ENCODE measurements at places on chromosomes 16 and 17.

- no peak for DNase-seq
Measured at GRCh38 chr16:11361701-11362451, 16.6 kb downstream of the RMI2 start.

DNA sequence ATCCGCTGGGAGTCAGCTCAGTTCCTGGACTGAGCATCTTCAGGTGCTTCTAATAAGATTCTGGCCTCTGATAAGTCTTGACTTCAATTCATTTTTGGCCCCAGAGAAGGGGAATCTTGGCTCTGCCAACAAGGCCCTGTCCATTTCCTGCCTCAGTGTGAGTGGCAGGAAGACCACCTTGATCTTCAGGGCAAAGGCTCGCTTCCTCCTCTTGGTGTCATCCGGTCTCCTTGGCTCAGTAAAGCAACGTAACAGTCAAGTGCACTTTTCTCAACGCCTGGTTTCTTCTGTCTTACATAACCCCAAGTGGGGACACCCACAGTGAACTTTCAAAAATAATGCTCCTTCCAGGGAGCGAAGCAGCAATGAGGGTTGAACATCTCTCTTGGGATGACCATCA is 169.8 kb downstream of the PRKCB start:
- no peak for DNase-seq

DNA sequence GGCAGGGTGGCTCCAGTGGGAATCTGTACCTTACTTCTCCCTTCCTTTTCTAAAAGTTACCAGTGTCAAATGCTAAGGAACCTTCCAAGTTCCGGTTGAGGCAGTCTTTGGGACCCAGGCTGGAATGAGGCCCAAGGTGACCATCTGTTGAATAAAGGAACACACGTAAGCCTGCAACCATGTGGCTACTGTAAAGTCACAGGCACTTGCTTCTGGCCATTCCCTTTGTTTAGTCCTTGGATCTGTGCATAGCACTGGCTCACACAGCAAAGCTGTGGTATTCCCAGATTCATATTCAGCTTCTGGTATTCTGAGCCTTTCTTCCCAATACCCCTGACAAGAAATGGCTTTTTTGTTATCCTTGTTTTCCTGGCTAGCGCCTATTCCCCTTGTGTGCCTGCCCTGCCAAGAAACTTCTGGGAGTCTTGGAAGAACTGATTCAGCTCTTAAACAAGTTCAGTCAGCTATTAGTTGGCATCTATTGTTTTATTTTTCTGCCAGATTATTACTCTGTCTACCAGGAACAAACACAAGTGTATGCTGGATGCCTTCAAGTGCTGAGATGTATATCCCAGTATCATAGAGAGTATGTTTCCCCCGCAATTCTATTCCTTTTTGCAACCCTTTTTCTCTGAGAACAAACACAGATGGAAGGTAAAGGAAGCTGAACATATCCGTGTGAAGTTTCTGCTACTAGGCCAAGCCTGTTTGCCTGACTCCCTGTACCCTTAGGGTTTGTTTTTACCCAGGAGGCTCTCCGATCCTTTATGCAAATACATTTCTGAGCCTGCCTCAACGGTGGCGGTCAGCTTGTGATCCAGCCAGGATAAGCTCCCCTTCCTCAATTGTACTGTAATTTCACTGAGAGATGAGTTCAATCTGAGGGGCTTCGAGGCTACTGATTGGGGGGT is 13.2 kb downstream of the TMEM238L start:
- DNase-seq: no peak

- no peak for DNase-seq
Measured at GRCh38 chr17:81033535-81034167, 1.3 kb upstream of the BAIAP2 start.

GRCh38 chr17:34166352-34166751 is 88.7 kb upstream of the CCL2 start:
- DNase-seq: no peak

- no peak for DNase-seq
Measured at GRCh38 chr17:19736071-19736470, 12.0 kb downstream of the ALDH3A1 start.

GRCh38 chr17:19757536-19758180 is 9.6 kb upstream of the ALDH3A1 start:
- no peak for DNase-seq

GRCh38 chr17:67360880-67361279 is 5.5 kb downstream of the PSMD12 start:
- no peak for DNase-seq

GRCh38 chr17:882827-883585 is 96.6 kb downstream of the NXN start:
- DNase-seq: no peak

DNA sequence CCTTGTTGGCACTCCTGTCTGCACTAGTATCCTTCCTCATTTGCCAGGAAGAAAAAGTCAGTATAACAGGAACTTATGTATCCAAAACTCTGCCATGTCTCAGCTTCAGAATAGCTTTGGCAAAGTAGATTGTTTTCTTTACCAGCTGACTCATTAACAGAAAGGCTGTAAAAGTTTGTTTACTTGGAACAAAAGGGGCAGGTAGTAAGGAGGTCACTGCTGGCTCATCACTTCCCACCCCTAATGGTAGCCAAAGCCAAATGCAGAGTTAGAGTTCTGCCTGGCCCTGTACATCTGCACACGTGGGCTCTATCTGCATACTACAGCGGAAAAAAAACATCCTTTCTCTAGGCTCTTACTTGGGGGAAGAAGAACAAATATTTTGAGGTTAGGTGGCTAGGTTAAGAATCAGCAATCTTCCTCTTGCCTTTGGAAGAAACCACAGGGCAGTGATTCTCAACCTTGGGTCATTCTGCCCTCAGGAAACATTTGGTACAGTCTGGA is 90.9 kb upstream of the BCAR1 start:
- no peak for DNase-seq

DNA sequence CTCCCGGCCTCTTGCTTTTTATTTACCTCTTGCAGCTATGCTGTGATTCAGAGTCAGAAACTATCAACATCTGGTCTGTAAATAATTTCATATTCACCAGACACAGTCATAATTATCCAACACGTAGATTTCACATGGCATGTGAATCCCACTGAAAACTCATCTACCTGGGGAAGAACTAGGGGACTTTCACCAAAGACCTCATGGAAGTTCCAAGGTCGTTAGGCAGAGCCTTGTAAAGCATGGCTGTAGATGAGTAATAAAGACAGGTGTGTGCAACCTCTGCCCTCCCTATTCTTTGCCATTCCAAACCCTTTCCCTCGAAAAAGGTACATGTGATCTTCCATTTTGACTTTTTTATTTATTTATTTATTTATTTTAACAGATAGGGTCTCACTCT is 1.9 kb upstream of the CHST5 start:
- no peak for DNase-seq

- DNase-seq: peak; percentile 62
Measured at GRCh38 chr16:59993101-59993500, 1259.0 kb upstream of the GOT2 start.

DNA sequence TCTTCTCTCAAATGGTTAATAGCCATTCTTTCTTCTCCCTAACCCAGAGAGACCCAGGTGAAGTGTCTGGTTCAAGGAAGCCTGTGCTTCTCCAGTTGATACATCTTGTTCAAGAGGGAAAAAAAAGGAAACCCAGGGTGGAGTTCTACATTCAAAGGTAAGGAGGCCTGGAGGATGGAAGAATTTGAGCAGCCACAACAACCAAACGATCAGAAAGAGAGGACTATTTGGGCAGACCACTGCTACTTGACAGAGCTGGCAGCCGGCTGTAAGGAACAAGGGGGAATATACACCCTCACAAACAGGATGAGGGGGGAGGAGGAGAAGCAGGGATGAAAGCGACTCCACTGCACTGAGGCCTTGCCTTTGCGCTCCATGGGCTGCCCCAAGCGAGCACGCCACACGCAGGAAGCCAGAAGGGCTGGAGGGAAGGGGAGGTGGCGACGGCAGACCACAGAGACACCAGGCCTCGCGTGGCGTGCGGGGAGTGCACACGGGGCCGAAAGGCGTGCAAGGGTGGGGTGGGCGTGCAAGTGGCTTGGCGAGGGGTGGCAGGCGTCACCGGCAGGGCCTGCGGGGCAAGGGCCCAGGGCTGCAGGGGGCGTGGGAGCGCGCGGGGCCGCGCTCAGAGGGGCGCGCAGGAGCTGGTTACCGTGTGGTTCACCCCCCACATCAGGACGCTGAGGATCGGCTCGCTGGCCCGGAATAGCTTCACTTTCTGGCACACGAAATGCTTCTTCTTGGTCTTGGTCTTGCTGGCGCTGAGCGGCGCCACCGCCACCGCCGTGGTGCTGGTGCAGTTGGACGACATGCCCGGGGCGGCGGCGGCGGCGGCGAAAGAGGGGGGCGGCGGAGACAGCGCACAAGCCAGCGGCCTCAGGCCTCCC is 499 bp downstream of the PIP4K2B start:
- no peak for DNase-seq

- DNase-seq: no peak
Measured at GRCh38 chr16:3065742-3066439, 451 bp downstream of the IL32 start.

GRCh38 chr16:81723098-81723723 is 55.9 kb upstream of the PLCG2 start:
- peak; percentile 91 for DNase-seq

- no peak for DNase-seq
Measured at GRCh38 chr17:34800661-34801060, 160.6 kb downstream of the CCT6B start.

DNA sequence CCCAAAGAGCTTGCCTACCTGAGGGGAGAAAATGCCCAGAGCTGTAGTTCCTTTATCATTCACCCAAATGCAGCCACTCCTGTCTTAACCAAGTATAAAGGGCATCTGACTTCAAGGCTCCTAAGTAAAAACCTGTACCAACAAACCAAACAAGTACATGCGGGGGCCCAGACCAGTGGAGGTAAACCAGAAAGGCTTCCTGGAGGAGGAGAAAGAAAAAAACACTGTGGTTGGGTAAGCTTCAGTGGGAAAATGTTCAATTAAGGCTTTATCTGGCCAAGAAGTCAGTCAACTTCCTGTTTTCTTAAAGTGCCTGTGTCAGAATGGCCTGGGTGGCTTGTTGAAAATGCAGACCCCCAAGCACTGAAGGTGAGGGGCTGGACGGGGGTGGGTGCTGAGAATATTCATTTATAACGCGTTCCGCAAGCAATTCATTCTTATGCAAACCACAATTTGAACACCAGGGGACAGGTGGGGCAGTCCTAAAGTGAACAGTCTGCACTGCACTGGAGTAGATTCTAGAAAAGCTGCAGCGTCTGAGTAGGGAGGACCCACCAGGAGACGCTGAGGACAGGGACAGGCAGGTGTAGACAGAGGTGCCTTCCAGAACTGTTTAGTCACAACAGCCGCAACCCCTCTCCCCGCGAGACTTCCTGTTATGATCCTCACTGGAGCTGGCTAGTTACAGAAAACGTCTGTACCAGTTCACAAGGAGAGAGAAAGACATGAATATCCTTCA is 467.1 kb downstream of the SOX9 start:
- peak; percentile 36 for DNase-seq

DNA sequence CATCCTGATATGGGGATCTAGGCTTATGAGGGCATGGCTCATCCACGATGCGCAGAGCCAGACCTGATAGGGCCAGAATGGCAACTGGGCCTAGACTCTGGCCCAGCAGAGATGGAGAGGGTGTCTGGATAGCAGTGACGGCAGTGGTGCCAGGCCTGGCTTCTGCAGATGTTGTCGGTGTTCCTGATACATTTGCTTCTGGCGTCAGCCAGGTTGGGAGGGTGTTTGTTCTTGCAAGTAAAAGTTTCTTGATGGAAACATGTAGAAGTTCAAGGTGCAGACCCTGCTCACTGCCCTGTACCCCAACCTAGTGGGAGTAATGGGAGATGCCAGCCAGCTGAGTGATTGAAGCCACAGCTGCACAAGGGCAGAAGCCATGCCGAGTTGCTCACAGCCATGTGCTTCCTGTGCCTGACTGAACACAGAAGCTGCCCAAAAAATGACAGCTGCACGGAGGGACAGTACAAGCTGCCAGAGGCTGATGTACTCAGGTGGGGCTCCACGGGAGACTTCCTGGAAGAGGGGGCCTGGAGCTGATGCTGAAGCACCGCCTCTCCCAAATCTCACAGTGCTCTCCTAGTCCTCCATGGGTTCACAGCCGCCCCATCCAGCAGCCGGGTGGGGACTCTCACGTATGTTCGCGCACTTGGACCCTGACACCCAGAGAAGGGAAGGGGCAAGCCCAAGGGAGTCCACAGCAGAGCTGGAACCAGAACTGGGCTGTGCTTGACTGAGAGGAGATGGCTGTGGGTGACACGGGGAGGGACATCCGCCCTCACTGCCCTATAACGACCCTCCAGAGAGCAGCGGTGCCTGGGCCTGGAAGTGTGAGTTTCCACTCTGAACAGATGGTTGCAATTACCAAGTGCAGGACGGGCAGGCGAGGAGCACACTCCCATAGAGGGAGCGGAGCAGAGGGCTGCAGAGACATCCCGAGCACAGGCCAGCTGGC is 78.7 kb downstream of the N4BP1 start:
- no peak for DNase-seq

GRCh38 chr16:78727536-78727935 is 628.1 kb downstream of the WWOX start:
- no peak for DNase-seq

GRCh38 chr16:84740596-84741116 is 40.9 kb downstream of the USP10 start:
- peak; percentile 21 for DNase-seq

DNA sequence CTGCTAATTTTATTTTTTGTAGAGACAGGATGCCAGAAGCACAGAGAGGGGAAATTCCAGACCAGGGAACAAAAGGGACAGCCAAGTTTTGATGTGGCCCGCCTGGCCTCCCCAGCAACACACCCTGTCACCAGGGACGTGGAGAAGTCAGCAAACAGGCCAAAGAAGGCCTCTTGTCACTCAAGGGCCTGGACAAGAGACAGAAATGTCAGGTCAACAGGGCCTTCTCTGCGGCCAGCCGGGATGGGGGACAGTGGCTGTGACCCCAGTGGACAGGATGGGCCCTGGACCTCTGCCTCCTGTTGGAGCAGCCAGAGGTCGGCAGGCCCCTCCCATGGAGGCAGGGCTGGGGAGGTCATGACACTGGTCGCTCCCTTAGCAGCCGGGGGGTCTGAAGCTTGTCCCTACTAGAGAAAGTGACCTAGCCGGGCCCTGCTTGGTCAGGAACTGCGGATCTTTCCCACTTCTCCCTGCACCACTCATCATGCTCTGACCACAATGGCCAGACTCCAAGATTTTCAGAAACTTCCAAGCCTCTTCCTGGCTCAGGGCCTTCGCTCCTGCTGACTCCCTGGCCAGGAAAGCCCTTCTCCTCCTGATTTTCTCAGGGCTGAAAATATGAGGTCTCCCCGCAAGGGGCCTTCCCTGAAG is 9.2 kb upstream of the TVP23A start:
- no peak for DNase-seq

DNA sequence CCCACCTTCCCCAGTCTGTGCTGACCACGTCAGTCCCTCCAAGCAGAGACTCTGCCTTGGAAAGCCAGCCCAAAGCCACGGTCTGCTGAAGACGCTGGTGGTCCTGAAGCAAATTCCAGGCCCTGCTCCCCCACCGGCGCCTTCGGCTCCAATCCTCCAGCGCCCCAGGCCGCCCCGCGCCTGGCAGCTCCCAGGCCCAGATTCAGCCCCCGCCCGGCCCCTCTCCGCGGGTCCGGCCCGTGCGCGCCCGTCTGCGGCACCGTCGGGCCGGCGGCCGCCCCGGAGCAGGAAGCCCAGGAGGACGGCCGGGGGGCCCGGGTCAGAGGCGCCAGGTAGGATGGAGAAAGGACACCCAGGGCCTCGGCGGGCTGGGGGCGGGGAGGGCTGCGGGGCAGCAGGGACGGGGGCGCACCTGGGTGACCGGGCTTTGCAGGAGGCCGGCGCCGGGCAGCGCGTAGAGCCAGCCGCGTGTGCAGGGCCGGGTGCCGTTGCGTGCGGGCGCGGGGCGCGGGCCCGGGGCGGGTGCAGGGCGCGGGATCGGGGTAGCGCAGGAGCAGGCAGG is 594 bp upstream of the SLC22A31 start:
- no peak for DNase-seq

GRCh38 chr17:9974448-9975381 is 69.6 kb upstream of the RCVRN start:
- no peak for DNase-seq
